NB4 (cell line): ENCODE measurements at places on chromosomes 3 and 15.

GRCh38 chr3:45097296-45097883 lies 48.8 kb downstream of the CDCP1 start:
- DNase-seq = no peak

- DNase-seq = peak; percentile 35
Measured at GRCh38 chr3:10299175-10299574, 6.4 kb upstream of the GHRL start.

DNA sequence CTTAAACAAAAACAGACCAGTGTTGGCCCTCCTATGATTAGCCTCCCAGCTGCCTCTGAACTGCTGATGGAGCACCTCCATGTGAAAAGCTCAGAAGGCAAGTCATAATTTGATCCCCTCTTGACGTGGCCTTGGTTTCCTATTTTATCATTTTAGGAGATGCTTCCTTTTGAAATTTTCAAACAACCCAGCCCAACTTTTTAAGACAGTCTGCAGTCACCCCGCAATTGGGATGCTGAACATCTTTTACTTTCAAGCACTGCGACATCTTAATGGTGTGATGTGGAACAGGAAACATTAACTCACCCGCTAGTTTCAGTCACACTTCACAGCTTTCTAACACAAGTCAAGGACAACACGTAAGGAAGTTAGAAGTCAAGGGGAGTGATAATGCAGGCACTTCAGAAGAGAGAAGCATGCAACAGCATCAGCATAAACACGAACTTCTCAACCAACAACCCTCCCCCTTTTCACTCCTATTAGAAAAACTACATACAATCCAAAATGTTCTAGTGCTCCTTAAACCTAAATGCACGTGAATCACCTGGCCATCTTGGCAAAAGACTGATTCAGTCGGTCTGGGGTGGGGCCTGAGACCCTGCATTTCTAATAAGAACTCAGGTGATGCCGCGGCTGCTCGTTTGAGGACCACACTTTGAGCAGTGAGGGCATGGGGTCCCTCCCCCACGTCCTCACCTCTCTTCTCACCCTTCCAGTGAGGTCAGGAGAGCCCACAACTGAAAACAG lies 161.5 kb downstream of the FOXP1 start:
- DNase-seq = no peak

DNA sequence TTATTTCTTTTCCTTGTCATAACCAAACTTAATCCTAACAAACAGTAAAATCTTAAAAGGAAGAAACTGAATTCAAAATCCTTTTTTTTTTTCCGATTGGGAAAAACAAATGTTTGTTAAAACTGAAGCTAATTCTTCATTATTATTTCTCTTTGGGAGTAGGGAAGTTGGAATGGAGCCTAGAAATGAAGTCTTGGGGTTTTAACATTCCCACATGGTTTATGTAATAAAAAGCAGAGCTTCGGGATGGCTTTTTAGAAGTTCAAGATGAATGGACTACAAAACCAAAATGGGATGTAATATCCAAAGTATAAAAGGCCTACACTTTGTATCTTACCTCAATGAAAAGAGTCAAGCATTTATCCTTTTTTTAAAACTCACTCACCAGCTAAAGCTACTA lies 189.0 kb upstream of the TMC3 start:
- DNase-seq = no peak

DNA sequence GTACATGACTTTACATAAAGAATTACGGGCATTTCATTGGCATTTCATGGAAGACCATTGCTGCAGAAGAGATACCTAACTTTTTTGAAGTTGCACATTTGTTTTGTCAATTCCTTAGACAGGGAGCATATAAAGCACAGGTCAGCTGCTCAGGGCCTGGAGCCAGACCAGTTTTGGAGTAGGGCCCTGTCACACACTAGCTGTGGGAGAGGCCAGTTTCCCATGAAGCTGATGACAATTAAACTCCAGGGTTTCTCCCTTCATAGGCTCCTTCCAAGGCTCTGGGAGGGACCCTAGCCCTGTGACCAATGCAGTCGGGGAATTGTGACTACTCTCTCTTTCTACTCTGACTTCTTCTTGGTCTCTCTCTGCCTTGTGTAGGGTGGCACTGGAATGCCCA lies 107.3 kb upstream of the SELENOK start:
- DNase-seq = no peak

DNA sequence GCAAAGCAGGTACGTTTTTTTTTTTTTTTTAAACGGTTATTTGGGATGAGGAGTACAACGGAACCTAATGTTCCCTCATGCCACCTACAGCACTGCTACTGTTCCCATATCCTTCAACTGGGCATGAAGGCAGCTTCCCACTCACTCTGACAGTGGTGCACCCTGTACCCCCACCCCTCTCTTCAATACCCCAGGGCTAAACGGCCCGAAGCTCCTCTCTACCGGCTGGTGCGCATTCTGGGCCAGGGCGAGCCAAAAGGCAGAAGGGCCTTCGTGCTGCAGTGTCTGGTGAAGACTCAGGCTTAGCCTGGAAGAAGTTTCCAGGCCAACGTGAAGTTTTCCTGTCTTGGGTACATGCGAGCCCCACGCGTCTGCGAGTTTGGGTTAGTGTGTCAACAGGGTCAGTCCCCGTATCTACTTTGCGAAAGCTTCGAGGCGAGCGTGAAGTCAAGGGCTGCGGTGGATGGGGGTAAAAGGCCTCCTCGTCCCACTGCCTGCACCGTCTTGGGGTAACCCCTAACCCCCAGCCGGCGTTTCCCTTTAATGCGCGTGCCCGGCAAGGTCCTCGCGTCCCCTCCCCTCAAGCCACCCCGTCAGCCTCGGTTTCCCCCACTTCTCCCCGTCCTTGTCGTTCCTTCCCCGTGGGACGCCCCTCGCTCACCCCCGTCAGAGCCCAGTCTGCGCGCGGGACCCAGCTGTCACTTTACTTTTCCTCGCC lies 765 bp upstream of the UBE2E2 start:
- peak; percentile 39 for DNase-seq

- DNase-seq = peak; percentile 34
Measured at GRCh38 chr3:100521439-100521845, 29.0 kb downstream of the TMEM45A start.

GRCh38 chr3:20320489-20320888 lies 134.5 kb upstream of the SGO1 start:
- DNase-seq = no peak

DNA sequence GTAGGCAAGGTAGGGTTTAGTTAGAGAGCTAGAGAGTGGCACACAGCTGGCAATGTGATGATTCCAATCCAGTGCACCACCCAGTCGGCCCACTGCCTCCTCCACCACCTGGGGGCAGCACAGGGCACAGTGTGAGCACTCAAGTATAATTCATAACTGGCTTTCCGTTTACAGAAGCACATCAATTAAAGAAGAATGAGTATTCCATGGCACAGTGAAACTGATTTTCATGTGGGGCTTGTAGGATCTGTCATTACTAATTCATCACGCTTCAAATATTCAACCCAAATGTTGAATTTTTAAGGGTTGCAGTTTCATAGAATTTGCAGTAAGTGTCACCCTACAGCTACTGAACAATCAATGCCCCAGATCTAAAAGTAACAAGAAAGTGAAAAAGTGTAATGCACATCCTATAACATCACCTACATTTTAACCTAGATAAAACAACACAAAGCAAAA lies 149.9 kb downstream of the IGSF11 start:
- peak; percentile 56 for DNase-seq

- peak; percentile 98 for DNase-seq
Measured at GRCh38 chr15:78149068-78149804, at the start of gene IDH3A. Gene IDH3A, plus strand, starts transcription at chr15:78149362. Its CDS starts 42 bp downstream, at chr15:78149404.

- DNase-seq = no peak
Measured at GRCh38 chr3:112127522-112128494, 5.2 kb downstream of the GCSAM start.

- DNase-seq = no peak
Measured at GRCh38 chr3:59506191-59506590, 456.4 kb upstream of the CFAP20DC start.

- DNase-seq = no peak
Measured at GRCh38 chr3:78794431-78794830, 973.4 kb downstream of the ROBO1 start.

DNA sequence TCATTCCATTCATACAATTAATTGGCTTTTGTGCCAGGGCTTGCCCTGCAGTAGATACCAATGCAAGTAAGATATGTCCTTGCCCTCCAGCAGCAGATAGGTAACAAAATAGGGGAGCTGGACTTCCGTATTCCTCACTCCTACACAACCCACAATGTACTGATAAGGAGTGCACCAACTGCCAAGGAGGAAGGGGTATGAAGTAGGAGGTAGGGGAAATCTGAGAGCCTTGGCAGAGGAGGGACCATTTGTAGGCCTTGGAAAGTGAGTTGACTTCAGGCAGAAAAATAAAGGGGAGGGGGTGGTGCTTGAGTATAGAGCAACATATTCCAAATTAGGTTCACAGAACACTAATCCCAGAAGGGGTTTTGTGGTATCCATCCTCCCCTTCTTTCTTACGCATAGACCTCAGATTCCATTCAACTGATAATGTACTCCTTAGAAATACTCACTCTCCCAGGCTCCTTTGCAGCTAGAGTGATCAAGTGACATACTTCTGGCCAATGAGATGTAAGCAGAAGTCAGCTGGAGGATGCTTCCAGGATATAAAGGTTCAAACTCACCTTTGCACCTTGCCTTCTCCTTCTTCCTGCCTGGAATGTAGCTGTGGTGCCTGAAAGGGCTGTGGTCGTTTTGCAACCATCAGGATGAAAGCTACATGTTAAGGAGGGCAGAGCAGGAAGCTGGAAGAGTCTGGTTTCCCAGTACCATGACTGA lies 127.1 kb upstream of the SMAD3 start:
- peak; percentile 32 for DNase-seq

DNA sequence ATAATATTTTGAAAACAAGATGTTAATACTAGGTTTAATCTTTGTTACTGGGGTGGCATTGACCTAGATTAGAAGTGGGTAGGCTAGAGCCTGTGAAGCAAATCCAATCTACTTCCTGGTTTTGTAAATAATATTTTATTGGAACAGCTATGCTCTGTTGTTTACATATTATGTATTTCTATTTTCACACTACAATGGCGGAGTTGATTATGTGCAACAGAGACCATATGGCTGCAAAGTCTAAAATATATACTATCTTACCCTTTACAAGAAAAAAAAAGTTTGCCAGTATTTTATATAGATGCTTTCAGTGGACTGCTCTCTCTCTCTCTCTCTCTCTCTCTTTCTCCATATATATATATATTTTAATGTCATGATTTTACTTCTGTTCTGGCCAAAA lies 244.2 kb downstream of the NLGN1 start:
- no peak for DNase-seq

- DNase-seq = no peak
Measured at GRCh38 chr3:175246766-175247165, 387.6 kb downstream of the NAALADL2 start.

GRCh38 chr3:126373682-126374601 lies 16.7 kb upstream of the KLF15 start:
- no peak for DNase-seq

- DNase-seq = peak; percentile 78
Measured at GRCh38 chr3:141894524-141895176, 18.2 kb downstream of the ATP1B3 start.

GRCh38 chr3:158210067-158210466 lies 100.2 kb downstream of the RSRC1 start:
- DNase-seq = no peak

DNA sequence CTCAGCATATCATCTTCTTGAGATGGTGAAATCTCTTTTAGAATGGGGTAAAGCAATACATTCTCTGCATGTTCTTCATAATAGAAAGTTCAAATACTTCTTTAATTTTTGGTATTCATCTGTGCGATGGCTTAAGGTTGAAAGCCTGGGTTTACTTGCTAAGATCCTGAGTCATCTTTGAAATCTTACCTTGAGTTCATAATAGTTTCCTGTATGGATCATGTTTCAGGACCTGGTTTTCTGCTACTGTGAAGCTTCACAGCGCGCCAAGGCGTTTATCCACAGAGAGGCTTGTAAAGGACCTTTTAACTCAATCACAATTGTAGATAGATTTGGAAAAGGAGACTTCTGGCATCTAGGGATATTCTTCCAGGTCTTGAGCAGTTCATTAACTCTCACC lies 39.0 kb downstream of the MED12L start:
- no peak for DNase-seq

DNA sequence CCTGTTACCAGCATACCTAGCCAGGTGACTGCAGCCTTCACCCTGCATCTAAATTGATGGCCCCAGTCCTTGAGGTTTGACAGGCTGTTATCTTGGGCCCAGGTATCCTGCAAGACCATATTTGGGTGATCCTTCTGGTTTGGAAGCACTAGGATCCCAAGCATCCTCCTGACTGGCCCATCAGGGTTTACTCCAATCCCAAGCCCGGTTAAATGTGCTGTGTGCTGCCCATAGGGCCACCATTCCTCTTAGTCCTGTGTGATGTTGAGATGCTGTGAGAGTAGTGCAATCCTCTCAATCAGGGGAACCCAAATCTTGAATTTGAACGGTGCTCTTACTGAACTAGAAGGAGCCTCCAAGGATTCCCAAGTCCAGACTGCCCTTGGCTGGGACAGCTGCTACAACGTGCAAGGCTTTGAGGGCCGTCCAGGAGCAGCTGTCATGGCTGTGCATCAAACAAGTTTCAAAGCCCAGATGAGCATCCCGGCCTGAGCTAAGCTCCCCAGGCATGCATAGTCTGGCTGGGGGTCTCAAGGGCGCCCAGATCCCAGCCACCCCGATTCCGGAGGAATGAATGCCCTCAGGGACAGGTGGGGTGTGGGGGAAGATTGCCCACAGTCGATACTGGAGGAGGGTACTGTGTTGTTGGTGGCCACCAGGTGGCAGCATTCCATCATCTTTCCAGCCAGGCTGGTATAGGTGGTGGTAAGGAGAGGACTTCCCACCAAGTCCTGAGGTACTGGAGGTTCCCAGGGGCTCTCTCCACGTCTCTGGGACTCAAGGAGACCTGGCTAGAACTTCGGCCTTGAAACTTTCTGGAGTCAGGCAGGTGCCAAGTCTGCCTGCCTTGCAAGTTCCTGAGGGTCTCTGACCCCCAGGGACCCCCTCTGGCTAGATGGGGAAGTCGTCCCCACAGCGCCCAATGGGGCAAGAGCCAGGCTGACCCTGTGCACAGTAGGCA lies 32.6 kb downstream of the RBM5 start:
- peak; percentile 81 for DNase-seq

- no peak for DNase-seq
Measured at GRCh38 chr3:10226293-10226692, 22.0 kb upstream of the TATDN2 start.
